M059J (cell line): ENCODE measurements at places on chromosomes 3 and 15. TPM values are rescaled to one million over a fixed set of nuclear protein-coding genes. Genes with fewer than 3 reads are reported as not detected.

- DNase-seq, result no peak
Measured at GRCh38 chr15:23385886-23386430, 31.4 kb downstream of the GOLGA8S start.

DNA sequence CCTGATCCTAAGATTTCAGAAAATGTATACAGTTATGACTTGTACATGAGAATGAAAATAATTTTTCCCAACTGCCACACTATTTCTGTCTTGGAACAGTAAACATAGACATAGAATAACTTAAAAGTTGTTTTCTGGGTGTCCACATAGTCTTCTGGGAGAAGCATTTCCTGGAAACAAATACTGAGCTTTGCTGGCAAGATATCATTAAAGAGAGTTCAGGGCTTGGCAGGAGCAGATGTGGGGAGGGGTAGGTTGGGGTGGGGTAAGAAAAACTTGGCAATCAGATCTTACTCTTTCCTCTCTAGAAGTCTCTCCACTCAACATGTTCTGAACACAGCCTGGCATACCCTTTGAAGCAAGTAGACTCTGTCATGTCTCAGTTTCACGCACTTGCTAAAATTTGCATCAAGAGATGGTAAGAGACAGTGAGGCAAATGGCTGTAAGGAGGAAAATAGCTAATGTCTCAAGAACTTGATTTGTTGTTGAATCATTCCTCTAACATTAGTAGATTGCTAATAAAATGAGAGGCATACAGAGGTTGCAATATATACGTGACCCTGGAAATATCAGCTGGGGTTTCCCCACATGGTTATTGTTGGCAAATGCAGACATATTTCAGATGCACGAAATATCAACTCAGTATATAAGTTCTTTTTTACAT lies 27.3 kb upstream of the ABI3BP start:
- no peak for DNase-seq

DNA sequence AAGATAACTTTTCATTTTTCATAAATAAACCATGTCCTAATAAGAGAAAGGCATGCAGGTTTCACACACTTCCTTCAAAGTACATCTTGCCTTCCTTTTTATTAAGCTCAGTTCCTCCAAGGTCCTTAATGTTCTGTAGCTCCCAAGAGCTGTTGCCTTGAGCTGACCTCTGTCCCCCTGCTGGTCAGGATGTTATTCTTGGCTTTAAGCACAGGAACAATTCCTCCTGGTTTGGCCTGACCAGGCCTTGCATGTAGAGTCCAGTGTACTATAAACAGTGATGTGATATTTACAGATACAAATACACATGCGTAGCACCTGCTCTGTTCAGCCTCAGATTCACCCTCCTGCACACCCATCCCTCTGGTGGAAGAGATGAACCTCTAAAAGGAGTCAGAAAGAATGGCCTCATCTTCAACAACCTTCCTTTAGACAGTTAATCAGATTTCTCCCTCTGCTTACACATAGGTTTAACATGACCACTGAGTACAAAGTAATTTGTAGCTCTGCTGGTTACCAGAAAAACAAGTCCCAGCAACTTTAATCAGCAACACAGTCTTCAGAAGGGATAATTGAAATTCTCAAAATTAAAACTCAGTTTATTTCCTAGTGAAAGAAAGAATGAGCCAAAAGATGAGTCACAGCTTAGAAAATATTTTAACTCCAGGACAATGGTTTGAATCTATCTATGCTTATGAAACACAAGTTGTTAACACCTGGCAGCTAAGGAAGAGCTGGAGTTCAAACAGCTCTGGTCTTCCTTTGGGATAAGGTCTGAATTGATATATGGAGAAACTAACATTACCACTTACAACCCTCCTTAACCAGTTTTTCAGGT lies 46.5 kb downstream of the PTPN9 start:
- DNase-seq, result peak; percentile 70

- DNase-seq, result no peak
Measured at GRCh38 chr3:9072667-9073009, 109.4 kb upstream of the RAD18 start.

DNA sequence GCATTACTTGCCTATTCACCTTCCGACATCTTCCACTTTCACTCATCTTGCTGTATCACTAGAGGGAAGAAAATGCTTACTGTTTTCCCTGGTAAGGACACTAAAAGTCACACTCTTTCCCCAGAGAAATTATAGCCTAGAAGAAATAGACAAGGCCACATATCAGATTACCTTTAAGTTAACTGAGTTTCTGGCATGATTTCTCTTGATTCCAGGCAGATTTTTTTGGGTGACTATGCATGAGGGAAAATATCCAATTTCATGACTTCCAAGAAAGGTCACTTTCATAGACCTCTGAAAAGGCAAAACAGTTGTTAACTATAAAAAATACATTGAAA lies 30.3 kb downstream of the TCF12 start:
- DNase-seq, result no peak

DNA sequence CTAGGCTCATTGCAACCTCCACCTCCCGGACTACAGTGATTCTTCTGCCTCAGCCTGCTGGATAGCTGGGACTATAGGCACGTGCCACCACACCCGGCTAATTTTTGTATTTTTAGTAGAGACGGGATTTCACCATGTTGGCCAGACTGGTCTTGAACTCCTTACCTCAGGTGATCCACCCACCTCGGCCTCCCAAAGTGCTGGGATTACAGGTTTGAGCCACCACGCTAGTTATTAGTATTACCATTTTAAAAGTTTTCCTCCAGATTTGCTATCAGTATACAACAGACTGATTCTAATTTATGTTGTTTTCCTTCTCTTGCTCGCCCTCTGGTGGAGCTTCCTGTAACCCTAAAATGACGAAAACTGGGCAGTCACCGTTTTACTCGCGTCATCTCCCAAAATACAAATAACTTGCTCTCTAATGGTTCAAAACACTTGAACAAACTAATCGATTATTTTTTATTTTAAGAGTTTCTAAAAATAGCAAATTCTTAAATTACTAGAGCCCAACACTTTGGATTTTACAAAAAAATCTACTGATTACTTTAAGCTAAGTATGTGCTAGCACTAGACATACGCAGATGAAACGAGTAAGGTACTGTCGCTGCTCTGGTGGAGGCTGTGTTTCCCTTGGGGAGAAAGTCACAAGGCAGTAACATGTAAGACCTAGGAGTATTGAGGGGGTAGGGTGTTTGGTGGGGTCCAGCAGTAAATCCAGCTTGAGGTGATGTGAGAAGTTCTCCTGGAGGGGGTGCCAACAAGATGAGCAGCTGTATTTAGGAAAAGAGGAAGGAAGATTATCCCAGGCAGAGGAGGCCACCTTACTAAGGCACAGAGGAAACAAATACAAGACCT lies 203.3 kb downstream of the MBNL1 start:
- DNase-seq, result peak; percentile 75

- DNase-seq, result peak; percentile 54
Measured at GRCh38 chr3:129312671-129313414, 34.2 kb downstream of the HMCES start.

DNA sequence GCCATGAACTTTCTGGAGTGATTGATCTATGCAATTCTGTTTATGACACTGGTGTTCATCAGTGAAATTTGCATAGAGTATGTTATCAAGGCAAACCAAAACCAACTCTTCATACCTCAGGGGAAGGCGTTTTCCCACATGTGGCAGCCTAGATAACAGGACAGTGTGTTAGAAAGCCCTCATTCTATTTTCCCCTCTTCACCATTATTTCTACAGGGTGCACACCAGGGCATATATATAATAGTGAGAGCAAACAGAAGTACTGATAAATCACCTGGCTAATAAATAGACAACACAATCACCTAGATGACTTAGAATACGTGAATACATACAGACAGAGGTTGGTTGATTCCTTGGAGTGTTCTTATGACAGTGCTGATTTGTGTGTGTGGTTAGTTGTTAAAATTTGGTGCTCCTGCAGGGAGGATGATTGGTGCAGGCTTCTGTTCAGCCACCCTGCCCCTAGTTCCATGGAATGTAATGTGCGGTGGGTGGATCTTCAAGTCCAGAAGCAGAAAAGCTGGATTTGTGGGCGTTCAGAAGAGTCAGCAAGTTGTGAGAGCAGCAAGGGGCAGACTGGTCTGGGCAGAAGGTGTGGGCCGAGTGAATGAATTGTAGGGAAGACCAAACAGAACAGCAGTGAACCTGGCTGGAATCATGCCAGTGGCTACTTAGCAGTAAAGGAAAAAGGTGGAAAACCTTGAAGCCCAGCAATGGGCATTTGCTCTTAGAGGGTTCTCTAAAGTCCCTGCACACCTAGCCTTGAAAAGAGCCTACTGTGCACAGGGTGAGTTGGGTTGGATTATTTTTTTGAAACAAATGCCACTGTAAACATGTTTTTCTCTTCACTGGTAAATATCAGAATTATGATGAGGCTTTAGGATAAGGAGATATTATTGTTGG lies 11.7 kb upstream of the RARRES1 start:
- no peak for DNase-seq

DNA sequence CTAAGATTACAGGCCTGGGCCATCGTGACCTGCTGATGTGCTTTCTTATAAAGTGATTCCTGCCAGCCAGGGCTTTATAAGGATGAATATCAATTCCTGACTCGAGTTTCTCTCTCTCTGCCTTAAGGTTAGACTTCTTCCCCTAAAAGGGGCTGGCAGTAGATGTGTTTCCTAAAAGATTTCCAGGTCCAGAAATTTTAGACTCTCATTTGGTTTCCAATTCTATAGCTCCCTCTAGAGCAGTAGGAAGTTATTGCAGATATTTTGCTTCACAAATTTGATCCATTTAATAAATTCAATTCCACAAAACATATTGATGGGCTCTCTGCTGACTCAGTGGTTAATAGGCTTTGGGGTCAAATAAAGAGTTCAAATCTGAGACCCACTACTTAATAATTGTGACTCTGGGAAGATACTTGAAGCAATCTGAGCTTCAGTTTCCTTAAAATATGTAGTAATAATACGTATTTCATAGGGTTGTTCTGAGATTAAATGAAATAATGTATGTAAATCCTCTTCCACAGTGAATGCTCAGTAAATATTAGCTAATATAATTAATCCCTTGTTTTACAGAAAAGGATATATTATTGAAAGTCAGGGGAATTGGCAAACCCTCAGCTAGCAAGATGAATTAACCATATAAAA lies 2.1 kb downstream of the TRIM69 start:
- DNase-seq, result peak; percentile 58

GRCh38 chr3:10228248-10228950 lies 19.9 kb upstream of the TATDN2 start:
- peak; percentile 83 for DNase-seq

GRCh38 chr3:172062761-172063160 lies 23.4 kb downstream of the FNDC3B start:
- DNase-seq, result no peak

DNA sequence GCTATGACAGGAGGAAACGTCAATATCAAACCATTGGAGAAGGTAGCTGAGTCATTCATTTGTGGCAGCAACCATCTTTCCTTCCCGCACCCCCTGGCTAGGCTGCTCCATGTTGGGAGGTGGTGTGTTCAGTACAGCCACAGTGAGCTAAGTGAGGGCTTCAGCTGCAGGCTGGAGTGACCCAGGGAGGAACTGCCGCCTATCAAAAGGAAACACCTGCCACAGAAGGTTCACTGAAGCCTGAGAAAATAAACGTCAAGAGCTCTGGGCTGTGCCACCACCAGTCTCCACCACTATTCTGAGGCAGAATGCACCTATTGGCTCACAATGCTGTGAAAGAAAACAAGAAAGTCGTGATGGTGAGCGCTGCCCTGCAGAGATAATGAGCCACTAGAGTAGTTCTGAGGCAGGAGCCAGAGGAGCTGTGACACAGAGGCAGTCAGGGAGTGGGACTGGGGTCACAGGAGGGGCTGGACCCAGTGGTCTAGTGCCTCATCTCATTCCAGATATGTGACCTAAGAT lies 34.8 kb upstream of the CD47 start:
- DNase-seq, result no peak

- DNase-seq, result no peak
Measured at GRCh38 chr3:71607364-71607763, 23.8 kb upstream of the FOXP1 start.

- peak; percentile 10 for DNase-seq
Measured at GRCh38 chr3:57382933-57383332, 90.4 kb upstream of the ASB14 start.

- DNase-seq, result no peak
Measured at GRCh38 chr3:146544929-146545528, 622 bp upstream of the PLSCR1 start.

DNA sequence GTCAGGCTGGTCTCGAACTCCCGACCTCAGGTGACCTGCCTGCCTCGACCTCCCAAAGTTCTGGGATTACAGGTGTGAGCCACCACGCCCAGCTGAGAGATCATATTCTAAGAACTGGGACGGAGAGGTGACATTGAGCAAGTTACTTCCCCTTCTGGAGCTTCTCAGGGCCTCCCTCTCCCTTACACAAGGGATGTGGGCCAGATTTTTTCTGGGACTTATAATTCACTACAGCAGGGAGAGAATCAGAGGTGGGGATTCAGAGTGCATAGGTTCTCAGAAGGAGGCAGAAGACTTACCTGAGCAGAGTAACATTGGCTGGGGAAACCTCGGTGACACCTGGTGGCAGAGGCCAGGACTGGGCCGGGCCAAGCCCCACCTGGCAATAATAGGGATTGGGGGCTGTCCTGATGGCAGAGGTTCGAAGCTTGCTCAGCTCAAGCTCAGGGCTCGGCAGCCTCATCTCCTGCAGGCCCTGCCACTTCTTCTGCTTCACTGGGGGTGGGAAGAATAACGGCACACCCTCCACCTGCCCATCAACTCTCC lies 6.8 kb downstream of the LTK start:
- DNase-seq, result no peak

GRCh38 chr3:40267937-40268724 lies 41.4 kb upstream of the EIF1B start:
- no peak for DNase-seq

- DNase-seq, result peak; percentile 47
Measured at GRCh38 chr15:74821091-74821789, 5.2 kb upstream of the CPLX3 start.

- DNase-seq, result peak; percentile 12
Measured at GRCh38 chr3:136192831-136193230, 3.3 kb downstream of the MSL2 start.

DNA sequence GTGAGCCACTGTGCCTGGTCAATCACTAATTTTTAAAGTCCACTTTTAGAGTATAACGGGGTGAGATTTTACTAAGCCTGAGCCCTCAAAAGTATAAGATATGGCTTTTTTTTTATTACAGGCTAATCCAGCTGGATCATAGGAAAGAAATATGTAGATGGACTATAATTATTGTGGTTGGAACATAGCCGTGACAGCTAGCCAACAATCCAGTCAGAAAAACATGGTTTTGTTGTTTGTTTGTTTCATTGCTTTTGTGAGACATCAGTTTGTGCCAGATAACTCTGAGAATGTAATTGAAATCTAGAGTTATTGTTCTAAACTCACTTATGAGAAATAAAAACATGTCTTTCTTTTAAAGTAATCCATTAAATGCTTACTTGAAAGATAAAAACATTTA lies 37.3 kb upstream of the ATOSA start:
- DNase-seq, result no peak

- DNase-seq, result no peak
Measured at GRCh38 chr15:68407141-68407885, 24.6 kb downstream of the ITGA11 start.

Gene RGMA
- total RNA-seq, result not detected in 2 replicates

Gene C3orf70
- total RNA-seq, result not detected in 2 replicates

Gene MST1R
- total RNA-seq, result 0.17 and 1.4 TPM in 2 replicates

Gene STRA6
- total RNA-seq, result 1.5 and 3.5 TPM in 2 replicates

Gene TMC3
- not detected in 2 replicates for total RNA-seq

Gene STRC
- not detected in 2 replicates for total RNA-seq

Gene WDR93
- 0.25 TPM in 1 of 2 replicates, not detected in the other for total RNA-seq

Gene NCK1
- 75.3 and 77.8 TPM in 2 replicates for total RNA-seq

Gene ZDHHC23
- 9.3 and 10.9 TPM in 2 replicates for total RNA-seq

Gene EPHB3
- 1.1 and 1.2 TPM in 2 replicates for total RNA-seq

Gene ACTRT3
- total RNA-seq, result 1.7 and 2.9 TPM in 2 replicates
